Globus pallidus (tissue), 1 donor: ENCODE measurements at places on chromosomes 2 and 18.

DNA sequence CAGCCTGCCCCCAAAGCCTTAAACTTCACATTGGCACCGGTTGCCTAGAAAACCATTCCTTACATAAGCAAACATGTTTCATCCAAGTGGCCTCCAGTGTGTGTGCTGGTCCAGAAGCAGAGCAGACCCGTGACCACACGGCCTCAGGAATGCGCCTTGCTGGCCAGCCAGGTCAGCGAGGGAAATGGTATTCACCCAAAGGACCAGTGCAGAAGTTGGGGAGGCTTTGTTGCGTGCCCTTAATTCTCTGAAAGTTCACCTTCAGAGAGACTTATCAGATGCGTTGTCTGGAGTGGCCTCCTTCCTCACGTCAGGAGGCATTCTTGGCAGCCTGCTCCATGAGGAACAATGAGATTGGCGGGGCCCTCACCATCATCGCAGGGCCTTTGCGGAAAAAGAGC is 25.9 kb downstream of the NRP2 start:
- DNase-seq: no peak

DNA sequence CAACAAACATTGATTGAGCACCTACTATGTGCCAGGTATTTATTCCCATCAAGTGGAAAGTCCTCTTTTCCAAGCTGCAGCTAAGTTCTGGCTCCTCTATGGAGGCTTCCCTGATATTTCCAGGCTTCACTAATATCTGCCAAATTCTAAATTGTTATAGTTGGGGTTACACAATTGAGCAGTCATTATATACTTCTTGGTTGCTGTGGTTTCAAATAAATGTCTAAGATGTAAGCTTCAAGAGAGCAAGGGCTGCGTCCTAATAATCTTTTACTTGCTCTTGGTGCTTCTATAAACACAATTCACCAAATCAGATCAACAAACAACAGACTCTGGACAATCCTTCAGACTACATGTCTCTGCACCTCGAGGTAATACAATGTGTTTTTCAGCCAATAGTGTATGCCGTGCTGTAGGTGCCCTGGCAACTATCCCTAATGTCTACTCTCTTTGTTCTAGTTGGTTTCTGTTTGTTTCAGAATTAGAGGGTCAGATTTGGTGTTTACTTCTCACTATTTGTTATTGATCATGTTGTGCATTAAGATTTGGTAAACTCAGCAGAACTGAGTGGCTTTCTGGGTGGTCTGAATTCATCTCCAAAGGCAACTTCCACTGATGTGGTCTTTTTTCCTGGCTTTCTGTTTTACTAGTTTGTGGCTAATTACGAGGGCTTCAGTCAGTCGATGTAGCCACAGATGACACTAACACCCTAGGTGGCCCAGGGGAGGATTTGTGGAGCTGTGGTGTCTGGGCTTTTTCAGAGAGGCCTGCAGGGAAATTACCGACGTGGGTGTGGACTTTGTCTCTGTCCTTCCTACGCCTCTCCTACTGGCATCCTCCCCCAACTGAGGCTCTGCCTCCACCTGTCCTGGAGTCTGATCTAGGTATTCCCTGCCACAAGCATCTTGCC is 50.4 kb downstream of the CDCA7 start:
- DNase-seq: no peak

DNA sequence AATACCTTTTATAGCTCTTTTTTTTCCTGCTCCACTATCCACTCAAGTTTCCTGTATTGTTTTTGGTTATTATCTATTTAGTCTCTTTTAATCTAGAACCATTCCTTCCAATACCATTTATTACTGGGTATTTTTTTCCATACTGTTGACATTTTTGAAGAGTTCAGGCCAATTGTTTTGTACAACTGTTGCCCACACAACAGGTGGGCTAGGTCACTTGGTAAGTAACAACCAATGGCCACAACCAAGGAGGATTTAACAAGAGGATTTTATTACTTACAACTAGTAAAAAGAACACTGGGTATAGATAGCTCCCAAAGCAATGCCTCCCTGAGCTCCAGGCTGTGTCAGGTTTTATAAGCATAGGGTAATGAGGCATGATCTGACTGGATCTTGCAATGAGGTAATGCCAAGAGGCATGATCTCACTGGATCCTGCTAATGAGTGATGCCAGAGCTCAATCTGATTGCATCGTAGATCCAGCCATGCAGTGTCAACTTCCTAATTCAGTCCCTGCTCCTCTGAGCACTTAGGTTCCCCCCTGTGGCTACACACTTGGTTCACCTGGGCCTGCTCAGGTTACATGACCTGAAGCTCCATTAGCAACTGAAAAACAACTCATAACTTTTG is 7.1 kb upstream of the CEP68 start:
- no peak for DNase-seq

DNA sequence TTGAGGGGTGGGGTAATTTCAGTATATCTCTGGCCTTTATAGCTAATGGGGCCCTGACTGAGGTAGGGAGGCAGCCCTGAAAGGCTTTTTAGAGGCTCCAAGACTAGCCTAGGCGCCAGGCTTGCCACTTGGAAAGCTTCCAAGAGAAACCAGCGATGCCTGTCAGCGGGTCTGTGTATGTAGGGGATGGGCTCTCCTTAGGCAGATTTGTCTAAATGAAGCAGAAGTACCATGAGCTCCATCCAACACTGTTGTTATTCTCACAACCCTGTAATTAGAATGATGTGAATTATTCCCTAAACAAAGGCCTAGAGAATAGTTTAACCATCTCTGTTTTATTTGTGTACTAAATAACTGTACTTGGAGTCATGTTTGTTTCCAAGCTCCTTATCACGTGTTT is 138.1 kb downstream of the B3GNT2 start:
- DNase-seq: no peak

DNA sequence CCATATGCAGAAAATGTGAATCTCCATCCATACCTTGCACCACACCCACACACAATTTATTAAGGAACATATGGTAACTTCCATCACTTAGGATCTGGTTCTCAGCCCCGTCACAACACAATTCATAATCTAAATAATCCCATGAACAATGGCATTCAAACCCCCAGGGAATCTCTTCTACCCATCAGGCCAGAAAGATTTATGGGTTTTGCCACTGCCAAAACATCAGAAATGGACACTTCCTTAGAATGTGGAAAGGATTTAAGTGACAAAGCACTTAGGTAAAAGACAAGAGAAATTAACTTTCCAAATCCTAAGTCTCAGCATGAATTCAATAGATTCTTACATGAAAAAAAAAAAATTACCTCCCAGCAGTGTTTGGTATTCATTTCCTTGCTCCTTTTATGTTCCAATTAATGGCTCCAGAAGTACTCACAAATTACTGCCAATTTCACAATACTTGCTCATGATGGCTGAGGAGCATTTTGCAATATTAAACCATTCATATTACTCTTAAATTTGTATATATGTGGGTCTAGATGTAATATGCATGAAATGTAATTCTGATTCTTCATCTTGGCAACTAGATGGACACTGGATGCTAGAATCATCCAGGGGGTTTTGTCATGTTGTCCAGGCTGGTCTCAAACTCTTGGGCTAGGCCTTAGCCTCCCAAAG is 56.5 kb upstream of the TMEM247 start:
- no peak for DNase-seq

- no peak for DNase-seq
Measured at GRCh38 chr18:22176420-22177326, 7.3 kb downstream of the GATA6 start.

GRCh38 chr2:128347701-128348539 is 29.3 kb upstream of the HS6ST1 start:
- DNase-seq: peak; percentile 74

DNA sequence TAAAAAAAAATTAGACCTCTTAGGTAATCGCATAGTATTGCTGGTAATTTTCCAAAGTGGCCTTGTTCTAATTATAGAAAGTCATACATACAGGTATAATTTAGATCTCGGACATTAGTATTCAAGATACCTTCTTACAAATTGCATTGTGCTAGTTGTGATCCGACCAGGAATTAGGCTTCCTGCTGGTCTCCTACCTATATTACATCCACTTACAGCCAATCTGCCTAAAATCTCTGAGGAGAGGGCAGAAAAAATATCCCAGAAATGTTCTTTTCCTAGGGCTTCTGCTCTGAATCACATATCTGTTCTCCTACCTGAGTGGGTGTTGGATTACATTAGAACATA is 314.7 kb upstream of the GULP1 start:
- DNase-seq: no peak

DNA sequence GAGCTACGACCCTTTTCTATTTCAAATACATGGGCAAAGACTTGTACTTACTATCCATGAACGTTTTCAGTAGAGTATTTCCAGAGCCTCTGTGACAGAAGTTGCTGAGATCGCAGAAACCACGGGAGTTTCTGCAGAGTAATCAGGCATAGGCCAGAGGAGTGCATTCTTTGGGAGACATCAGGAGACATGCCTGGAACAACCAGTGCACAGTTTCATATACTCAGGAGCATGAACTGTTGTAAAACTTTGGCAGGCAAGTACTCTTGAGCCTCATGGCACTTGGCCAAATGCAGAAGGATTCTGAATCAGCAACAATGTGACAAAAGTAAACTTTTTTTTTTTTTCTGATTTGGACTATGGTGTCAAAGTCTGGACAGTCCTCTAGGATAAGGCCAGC is 307.1 kb downstream of the GRB14 start:
- DNase-seq: peak; percentile 1

DNA sequence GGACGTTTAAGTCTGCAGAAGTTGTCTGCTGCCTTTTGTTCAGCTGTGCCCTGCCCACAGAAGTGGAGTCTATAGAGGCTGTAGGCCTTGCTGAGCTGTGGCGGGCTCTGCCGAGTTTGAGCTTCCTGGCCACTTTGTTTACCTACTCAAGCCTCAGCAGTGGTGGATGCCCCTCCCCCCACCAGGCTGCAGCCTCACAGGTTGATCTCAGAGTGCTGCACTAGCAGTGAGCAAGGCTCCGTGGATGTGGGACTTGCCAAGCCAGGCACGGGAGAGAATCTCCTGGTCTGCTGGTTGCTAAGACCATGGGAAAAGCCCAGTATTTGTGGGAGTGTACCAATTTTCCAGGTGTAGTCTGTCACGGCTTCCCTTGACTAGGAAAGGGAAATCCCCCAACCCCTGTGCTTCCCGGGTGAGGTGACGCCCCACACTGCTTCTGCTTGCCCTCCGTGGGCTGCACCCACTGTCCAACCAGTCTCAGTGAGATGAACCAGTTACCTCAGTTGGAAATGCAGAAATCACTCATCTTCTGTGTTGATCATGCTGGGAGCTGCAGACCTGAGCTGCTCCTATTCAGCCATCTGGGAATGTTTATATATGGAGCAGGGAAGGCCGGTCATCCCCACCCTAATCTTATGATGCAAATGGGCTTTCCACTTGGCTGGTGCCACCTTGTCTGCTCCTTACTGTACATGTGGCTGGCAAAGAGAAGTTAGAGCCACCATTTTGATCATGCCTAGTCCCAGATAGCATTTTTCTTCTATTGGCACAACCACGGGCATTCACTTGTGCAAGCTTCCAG is 156.9 kb upstream of the ITGA6 start:
- no peak for DNase-seq

GRCh38 chr2:74031221-74031620 is 46.5 kb downstream of the TET3 start:
- DNase-seq: no peak

DNA sequence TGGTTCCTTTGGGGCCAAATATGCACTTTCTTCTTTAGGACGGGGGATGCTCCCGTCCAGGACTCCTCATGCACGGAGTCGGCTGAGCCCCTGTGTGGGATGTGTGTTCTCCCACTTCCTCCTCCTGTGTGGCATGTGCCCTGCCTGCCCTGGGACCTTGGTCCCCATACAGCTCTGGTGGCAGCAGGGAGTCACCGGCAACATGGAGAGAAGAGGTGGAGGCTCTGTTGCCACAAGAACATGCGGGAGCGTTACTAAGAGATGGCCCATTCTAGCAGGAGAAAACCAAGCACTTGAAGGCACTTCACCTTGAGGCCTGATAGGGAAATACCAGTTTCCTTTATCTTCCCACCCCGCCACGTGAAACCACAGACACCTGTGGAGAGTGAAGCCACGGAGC is 98.0 kb downstream of the DDX1 start:
- no peak for DNase-seq

DNA sequence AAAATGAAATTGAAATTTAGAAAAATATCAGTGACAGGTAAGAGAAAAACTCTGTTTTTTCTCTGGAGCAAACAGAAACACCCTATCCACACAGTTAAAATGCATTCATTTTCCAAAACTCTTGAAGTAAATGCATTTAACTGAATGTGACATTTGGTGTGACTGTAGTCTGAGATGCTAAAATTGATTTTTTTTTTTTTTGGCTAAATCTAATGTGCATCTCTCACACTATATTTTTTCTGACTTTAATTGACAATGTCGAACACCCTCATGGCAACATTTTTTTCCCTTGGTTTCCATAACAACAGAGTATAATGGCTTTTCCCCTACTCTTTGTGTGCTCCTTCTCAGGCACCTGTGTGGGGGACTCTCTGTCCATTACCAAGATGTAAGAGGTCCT is 366.4 kb downstream of the XIRP2 start:
- DNase-seq: no peak

DNA sequence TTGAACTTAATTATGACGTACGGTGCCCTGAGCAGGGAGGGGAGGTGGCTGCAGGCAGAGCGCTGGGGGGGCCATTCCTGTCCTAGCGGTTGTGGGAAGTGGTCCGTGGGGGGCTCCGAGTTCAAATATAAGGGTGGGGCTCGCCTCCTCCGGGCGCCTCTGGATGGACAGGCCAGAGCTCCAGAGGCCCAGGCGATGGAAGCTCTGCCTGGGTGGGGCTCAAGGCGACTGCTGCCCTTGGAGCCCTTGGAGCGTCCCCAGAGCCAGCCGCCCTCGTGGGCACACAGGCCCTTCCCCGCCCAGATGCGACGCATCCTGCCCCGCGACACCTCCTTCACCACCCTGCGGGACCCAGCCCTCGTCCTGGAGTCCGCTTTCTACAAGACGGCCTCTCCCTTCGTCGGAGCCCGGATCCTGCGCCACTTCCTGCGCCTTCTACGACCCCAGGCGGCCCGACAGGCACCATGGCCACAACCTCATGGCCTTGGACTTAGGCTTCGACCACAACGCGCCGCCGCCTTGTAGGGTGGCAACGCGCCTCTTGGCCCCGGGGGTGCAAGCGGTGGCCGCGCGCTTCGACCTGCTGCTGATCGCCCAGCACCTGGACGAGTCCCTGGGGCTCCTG is 10.5 kb downstream of the AQP12B start:
- no peak for DNase-seq

GRCh38 chr18:12770469-12771219 is 67.8 kb downstream of the PSMG2 start:
- no peak for DNase-seq

- no peak for DNase-seq
Measured at GRCh38 chr18:37953876-37954275, 388.3 kb upstream of the CELF4 start.
